IPS DF 6.9 (cell line): ENCODE measurements at places on chromosomes 1 and 21.

GRCh38 chr1:119375366-119375765 lies 6.8 kb downstream of the HAO2 start:
- H3K36me3 ChIP-seq, result no peaks in the 10 kb centered on the region
- H3K27me3 ChIP-seq, result no peaks in the 10 kb centered on the region

DNA sequence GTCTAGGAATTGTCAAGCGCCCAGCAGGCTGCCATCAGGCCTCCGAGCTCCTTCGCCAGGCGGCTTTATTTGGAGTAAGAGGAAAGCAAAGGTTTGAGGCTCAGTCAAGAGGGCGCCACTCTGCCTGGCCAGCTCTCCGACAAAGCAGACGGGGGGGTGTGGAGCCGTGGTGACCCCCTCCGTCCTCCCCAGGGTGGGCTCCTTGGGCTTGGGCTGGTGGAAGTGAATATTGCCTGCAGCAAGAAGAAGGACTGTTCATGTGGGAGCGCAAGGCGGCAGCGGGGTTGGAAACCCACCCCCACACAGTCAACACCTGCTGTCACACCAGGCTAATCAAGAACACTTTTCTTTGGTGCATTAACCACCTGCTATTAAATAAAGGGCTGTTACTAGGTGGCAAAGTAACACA lies 14.6 kb downstream of the EPHX1 start:
- no peaks in the 10 kb centered on the region for H3K27me3 ChIP-seq
- no peak overlapping the region for H3K27ac ChIP-seq
- peaks cover 12% of the 10 kb centered on the region for H3K4me1 ChIP-seq
- H3K4me3 ChIP-seq, result no peak overlapping the region
- peaks cover 5% of the 10 kb centered on the region; the same call in 1 of the 2 replicates for H3K36me3 ChIP-seq
- DNase-seq, result no peak

DNA sequence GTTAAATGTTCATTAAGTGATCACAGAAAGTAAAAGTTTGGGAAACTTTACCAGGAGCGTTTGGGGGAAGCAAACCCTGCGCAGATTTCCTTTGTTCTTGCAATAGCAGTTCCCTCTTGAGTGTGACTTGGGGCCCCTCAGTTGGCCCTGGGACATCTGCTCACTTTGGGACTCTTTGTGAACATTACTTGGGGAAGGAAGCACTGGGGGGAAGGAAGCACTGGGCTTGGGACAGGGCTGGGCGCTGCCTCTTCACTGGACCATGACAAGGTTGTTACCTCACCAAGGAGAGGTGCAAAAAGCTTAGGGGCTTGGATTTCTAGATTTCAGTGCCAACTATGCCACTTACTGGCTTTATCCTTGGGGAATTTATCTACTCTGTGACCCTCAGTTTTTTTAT lies 63.5 kb downstream of the ETS2 start:
- H3K27ac ChIP-seq, result no peak overlapping the region
- no peaks in the 10 kb centered on the region for H3K4me1 ChIP-seq
- no peaks in the 10 kb centered on the region for H3K36me3 ChIP-seq
- DNase-seq, result no peak
- no peaks in the 10 kb centered on the region for H3K27me3 ChIP-seq

DNA sequence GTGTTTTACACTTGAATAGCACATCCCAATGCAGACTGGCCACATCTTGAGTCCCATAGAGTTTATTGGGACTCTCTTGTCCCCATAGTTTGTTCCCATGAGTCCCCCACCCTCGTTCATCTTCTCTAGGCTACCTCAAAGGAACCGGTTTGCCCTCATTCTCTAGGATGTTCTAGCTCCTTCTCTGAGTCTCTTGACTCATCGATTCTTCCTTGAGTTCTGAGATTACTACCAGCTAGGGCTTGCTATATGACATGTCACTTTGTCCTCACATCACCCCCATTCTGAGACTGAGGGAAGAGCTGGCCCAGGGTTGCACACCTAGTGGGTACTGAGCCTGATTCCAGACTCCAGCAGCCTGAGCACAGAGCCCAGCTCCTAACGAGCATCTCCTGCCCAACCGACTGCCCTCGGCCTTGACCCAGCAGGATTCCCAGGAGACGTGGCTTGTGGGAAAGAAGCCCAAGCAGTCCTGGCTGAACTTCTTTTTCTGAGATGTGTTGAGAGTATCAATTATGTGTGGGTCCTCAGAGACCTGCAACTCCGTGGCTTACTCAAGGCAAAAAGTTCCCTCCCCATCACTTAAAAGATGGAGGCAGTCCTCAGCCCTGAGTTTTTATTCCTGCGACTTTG lies 42.0 kb downstream of the TMEM51 start:
- no peaks in the 10 kb centered on the region for H3K36me3 ChIP-seq
- no peak overlapping the region for H3K27ac ChIP-seq
- peaks cover 8% of the 10 kb centered on the region; the same call in 1 of the 2 replicates for H3K4me1 ChIP-seq
- DNase-seq, result no peak
- H3K27me3 ChIP-seq, result no peaks in the 10 kb centered on the region
- no peak overlapping the region for H3K4me3 ChIP-seq

- no peak overlapping the region for H3K4me3 ChIP-seq
- H3K27ac ChIP-seq, result no peak overlapping the region
- DNase-seq, result no peak
- no peaks in the 10 kb centered on the region for H3K27me3 ChIP-seq
- H3K36me3 ChIP-seq, result no peaks in the 10 kb centered on the region
- H3K4me1 ChIP-seq, result no peaks in the 10 kb centered on the region; the same call in 1 of the 2 replicates
These were observed 17.2 kb downstream of the CASZ1 start for GRCh38 chr1:10779201-10779600.

DNA sequence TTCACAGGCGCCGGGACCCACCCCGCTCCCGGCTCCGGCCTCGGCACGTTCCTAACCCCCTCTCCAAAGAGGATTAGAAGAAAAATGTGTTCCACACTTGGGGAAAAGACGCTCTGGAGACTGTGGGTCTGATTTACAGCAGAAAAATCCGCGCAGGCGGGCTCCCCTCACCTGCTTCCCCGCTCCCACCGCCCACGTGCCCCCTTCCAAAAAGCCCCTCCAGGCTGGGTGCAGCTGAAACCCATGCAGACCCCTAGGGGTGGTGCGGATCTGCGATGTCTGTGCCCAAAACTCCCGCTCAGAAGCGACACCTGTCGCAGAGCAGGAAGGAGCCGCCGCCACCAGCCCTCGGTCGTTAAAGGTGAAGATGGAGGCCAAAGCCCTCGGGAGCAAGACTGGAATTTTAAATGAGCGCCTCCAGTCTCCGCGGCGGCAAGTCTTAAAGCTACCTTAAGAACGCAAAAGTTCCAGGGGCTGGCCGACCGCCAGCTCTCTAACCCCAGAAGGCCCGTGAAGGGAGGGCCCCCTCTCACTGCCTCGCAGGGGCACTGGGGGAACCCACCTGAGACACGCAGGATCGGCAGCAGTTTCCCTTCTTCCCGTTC lies 688 bp upstream of the CHD5 start:
- peaks cover 5% of the 10 kb centered on the region; the same call in 1 of the 2 replicates for H3K4me1 ChIP-seq
- H3K36me3 ChIP-seq, result peaks cover 4% of the 10 kb centered on the region; the same call in 1 of the 2 replicates
- no peak overlapping the region for H3K27ac ChIP-seq
- H3K27me3 ChIP-seq, result peaks cover 17% of the 10 kb centered on the region
- DNase-seq, result no peak
- no peak overlapping the region; the same call in 1 of the 2 replicates for H3K4me3 ChIP-seq

- no peak overlapping the region for H3K27ac ChIP-seq
- no peaks in the 10 kb centered on the region for H3K4me1 ChIP-seq
- DNase-seq, result no peak
- no peaks in the 10 kb centered on the region for H3K36me3 ChIP-seq
- H3K27me3 ChIP-seq, result no peaks in the 10 kb centered on the region
- no peak overlapping the region for H3K4me3 ChIP-seq
These were observed 525.3 kb upstream of the ADGRL4 start for GRCh38 chr1:79531790-79532189.

DNA sequence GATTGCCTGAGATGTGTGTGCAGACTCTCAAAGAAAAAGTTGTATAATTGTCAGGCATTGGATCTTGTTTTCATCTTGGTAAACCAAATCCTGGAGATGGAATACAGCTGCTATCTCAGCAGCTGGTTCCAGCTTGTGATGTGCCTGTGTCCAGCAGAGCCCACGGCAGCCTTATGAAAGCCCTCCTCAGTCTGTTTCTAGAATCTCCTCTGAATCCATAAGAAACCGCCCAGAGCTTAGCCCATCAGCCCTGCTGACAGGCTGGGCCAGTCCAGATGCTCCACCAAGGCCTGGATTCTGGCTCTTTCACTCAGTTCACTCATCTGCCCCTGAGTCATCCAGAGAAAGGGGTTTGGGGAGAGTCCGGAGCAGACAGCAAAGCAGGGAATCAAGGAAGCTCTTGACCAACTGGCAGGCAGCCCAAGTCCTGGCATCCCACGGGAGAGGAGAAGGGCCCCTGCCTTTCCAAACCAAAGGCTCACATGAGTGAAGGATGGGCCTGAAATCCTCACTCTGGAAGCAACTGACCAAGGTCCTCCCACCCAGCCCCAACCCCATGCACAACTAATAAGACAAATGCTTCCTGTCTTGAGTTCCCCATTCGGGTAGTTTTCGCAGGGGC lies 45.7 kb downstream of the NAV1 start:
- H3K36me3 ChIP-seq, result no peaks in the 10 kb centered on the region
- DNase-seq, result no peak
- no peak overlapping the region for H3K27ac ChIP-seq
- H3K4me3 ChIP-seq, result no peak overlapping the region
- H3K27me3 ChIP-seq, result no peaks in the 10 kb centered on the region

DNA sequence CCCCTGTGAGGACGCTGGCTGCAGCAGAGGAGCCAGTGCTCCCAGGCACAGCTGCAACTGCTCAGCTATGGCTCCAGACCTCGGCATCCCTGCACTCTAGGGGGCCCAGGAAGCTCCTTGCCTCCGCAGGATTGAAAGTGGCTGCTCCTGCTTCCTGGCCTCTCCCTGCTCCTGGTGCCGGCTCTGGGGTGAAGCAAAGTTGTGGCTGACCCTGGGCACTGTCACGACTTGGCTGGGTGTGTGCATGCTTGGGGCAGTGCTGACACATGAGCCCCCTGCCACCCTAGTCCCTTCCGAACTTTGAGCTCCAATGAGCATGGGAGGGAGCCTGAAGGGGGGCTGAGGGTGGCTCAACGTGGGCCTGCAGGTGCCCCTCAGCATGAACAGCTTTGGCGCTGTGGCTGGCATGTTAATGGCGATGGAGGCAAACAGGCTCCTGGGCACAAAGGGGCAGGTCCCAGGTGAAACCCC lies 1512.2 kb downstream of the KCNT2 start:
- H3K4me3 ChIP-seq, result no peak overlapping the region
- no peak overlapping the region for H3K27ac ChIP-seq
- DNase-seq, result no peak
- H3K4me1 ChIP-seq, result no peaks in the 10 kb centered on the region
- H3K27me3 ChIP-seq, result no peaks in the 10 kb centered on the region
- no peaks in the 10 kb centered on the region for H3K36me3 ChIP-seq

GRCh38 chr1:216222288-216222687 lies 201.0 kb downstream of the USH2A start:
- no peak overlapping the region for H3K27ac ChIP-seq
- no peaks in the 10 kb centered on the region for H3K36me3 ChIP-seq
- H3K4me3 ChIP-seq, result no peak overlapping the region
- DNase-seq, result no peak

GRCh38 chr1:49226758-49227157 lies 450.1 kb upstream of the BEND5 start:
- H3K36me3 ChIP-seq, result no peaks in the 10 kb centered on the region
- H3K4me3 ChIP-seq, result no peak overlapping the region
- H3K4me1 ChIP-seq, result no peaks in the 10 kb centered on the region
- no peak for DNase-seq

- H3K4me1 ChIP-seq, result no peaks in the 10 kb centered on the region
- H3K27me3 ChIP-seq, result no peaks in the 10 kb centered on the region
- H3K27ac ChIP-seq, result no peak overlapping the region
These were observed 47.8 kb downstream of the PACC1 start for GRCh38 chr1:212366901-212367300.

- no peak for DNase-seq
- H3K36me3 ChIP-seq, result peaks cover 8% of the 10 kb centered on the region; the same call in 1 of the 2 replicates
- no peaks in the 10 kb centered on the region; the same call in 1 of the 2 replicates for H3K4me1 ChIP-seq
- H3K27ac ChIP-seq, result no peak overlapping the region
These were observed 2.2 kb downstream of the SLC19A1 start for GRCh38 chr21:45539796-45540600.

- no peaks in the 10 kb centered on the region for H3K36me3 ChIP-seq
- no peak overlapping the region for H3K27ac ChIP-seq
- peaks cover 3% of the 10 kb centered on the region for H3K4me1 ChIP-seq
- H3K4me3 ChIP-seq, result no peak overlapping the region
- DNase-seq, result no peak
- no peaks in the 10 kb centered on the region for H3K27me3 ChIP-seq
These were observed 1.3 kb downstream of the KRTAP12-3 start for GRCh38 chr21:44658913-44659595.

GRCh38 chr1:94281361-94282142 lies 44.2 kb upstream of the ARHGAP29 start:
- H3K27ac ChIP-seq, result no peak overlapping the region
- no peaks in the 10 kb centered on the region for H3K4me1 ChIP-seq
- no peak overlapping the region for H3K4me3 ChIP-seq
- no peak for DNase-seq

- no peak overlapping the region for H3K27ac ChIP-seq
- H3K4me3 ChIP-seq, result no peak overlapping the region
- no peaks in the 10 kb centered on the region for H3K27me3 ChIP-seq
- no peak for DNase-seq
- H3K36me3 ChIP-seq, result no peaks in the 10 kb centered on the region
- peaks cover 17% of the 10 kb centered on the region for H3K4me1 ChIP-seq
These were observed 93.3 kb downstream of the SSBP3 start for GRCh38 chr1:54312796-54313316.

DNA sequence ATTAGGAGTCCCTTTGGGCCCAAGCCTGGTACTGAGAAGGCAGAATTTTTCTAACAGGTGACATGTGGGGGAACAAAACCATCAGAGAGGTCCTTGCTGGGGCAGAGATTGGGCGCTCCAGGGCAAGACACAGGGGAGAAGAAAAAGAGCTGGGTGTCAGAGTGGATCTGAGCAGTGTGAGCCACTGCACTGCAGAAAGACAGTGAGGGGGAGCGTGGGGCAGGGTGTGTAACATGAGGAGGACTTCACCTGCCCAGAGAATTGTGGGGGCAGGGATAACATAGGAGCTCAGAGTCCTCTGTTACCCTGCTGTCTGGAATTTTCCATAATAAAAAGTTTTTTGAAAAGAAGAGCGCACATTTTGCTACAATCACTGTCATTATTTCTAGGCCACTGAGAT lies 25.5 kb upstream of the CSF3R start:
- H3K27me3 ChIP-seq, result no peaks in the 10 kb centered on the region
- no peak overlapping the region for H3K27ac ChIP-seq
- no peaks in the 10 kb centered on the region for H3K4me1 ChIP-seq
- no peaks in the 10 kb centered on the region for H3K36me3 ChIP-seq
- no peak for DNase-seq
